ENCODE measurements at places on chromosomes 5 and 9. TPM values are rescaled to one million over a fixed set of nuclear protein-coding genes. Genes with fewer than 3 reads are reported as not detected.

Gene EFCAB9
- total RNA-seq: not detected

DNA sequence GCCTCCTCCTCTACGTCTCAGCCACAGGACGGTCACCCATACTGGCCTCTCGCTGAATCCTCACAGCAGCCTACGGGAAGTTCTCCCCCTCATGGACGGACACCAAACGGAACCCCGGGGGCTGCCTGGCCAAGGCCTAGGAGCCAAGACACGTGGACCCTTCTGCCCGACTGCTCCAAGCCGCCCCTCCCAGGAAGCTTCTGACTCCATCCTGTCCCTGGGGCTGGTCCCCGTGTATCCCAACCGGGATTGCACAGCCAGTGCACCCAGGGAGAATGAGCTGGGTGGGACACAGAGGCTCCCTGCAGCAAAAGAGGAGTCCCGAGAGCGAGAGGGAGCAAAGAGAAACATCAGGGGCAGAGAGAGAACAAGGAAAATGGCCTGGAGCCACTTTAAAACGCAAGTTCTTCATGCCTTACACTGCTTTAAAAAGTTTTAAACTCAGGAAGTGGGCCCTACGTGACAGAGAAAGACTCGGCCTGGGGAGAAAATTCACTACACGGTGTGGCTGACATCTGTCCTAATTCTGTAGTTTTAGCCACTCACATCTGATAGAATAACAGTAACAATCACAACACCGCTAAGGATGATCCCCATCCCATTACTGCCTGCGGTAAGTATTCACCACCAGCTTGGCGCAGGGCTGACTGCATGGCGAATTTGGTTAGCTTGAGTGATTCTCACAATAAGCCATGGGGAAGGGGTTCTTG is 3.0 kb downstream of the FAM78A start:
- no peak for DNase-seq
- no peak overlapping the region for H3K27ac ChIP-seq
- no peaks in the 10 kb centered on the region for H3K4me1 ChIP-seq
- peaks cover 16% of the 10 kb centered on the region for H3K27me3 ChIP-seq
- no peak overlapping the region for H3K4me3 ChIP-seq
- no peaks in the 10 kb centered on the region for H3K36me3 ChIP-seq

Gene MAMDC4
- 13.1 TPM for total RNA-seq

DNA sequence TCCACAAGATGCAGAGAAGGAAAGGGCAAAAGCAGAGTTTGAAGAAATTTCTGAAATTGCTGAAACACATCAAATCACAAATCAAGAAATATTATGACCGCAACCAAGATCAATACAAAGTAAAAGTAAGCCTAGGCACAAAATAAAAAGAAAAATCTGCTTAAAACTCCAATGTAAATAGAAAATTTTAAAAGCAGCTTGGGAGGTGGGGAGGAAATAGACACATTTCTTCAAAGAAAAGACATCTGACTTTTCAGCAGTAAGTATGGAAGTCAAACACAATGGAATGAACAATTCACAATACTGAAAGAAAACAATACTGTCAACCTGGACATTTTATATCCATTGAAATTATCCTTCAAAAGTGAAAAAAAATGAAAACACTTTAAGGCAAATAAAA is 55.1 kb downstream of the HTR4 start:
- H3K27ac ChIP-seq: no peak overlapping the region
- no peaks in the 10 kb centered on the region for H3K27me3 ChIP-seq
- no peak for DNase-seq
- no peak overlapping the region for H3K4me3 ChIP-seq

GRCh38 chr9:37923796-37924427 is 20.0 kb upstream of the SLC25A51 start:
- H3K4me3 ChIP-seq: no peak overlapping the region
- no peaks in the 10 kb centered on the region for H3K27me3 ChIP-seq
- no peak overlapping the region for H3K27ac ChIP-seq
- DNase-seq: no peak
